ENCODE measurements at places on chromosomes 4 and X.

- DNase-seq, result no peak
Observed at GRCh38 chr4:2934077-2934812, 29.0 kb downstream of the NOP14 start.

GRCh38 chr4:166846939-166847338 lies 387.4 kb downstream of the SPOCK3 start:
- no peak for DNase-seq

DNA sequence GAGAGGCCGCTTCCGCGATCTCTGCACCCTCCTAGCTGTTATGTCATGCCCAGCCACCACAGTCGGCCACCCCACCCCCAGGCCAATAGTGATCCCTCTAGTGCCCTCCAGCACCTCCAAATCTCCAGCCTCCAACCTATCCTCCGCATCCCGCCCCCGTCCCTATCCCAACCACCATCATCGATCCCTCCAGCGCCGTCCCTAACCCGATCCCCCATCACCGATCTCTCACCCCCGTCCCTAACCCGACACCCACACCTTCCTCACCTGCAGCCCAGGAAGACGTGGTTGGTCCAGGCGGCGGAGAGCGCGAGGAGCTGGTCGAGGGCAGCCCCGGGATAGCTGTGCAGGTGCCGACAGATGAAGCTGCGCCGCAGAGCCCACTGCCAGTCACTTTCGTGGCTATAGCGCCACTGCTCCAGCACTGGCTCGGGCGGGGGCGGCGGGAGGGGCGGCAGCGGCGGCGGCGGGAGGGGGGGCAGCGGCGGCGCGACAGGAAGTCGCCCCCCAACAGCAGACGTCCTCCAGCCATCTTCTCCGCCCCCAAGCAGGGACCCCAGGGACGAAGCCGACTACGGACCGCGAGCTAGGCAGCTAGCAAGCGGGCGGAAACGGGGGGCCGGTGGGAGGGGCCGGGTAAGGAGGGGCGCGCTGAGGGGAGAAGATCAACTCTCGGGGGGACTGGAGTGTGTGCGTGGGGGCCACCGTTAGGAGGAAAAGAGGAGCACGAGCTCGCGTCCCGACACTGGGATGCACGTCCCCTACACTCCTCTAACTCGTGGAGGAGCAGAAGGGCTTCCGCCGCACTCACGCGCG lies 552 bp downstream of the NKRF start:
- no peak for DNase-seq

- DNase-seq, result no peak
Observed at GRCh38 chr4:103204111-103204510, 6.0 kb upstream of the CENPE start.

GRCh38 chr4:53967986-53968385 lies 96.4 kb downstream of the CHIC2 start:
- no peak for DNase-seq

- no peak for DNase-seq
Observed at GRCh38 chr4:23629421-23629820, 260.4 kb downstream of the PPARGC1A start.

- no peak for DNase-seq
Observed at GRCh38 chr4:85381968-85382367, 93.0 kb upstream of the ARHGAP24 start.

DNA sequence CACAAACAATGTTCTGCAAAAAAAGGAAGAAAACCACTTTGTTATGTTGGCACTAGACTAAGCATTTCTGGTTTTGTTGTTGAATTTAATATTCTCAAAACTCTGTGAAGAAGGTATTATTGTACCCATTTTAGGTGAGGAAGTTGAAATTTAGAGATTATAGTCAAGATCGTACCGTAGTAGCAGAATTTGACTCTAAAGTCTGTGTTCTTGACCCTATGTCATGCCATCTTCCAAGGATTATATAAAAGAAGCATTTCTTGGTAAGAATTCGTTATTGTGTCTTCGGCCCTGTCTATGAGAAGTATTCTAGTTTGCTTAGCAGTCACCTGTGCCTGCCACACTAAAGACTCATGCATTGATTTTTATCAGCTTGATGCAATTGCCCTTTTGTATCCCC lies 104.4 kb upstream of the MAP9 start:
- no peak for DNase-seq
